ENCODE measurements at places on chromosomes 16 and 17.

- DNase-seq, result peak; percentile 44
These were observed 34.4 kb downstream of the C16orf78 start for GRCh38 chr16:49407873-49408550.

DNA sequence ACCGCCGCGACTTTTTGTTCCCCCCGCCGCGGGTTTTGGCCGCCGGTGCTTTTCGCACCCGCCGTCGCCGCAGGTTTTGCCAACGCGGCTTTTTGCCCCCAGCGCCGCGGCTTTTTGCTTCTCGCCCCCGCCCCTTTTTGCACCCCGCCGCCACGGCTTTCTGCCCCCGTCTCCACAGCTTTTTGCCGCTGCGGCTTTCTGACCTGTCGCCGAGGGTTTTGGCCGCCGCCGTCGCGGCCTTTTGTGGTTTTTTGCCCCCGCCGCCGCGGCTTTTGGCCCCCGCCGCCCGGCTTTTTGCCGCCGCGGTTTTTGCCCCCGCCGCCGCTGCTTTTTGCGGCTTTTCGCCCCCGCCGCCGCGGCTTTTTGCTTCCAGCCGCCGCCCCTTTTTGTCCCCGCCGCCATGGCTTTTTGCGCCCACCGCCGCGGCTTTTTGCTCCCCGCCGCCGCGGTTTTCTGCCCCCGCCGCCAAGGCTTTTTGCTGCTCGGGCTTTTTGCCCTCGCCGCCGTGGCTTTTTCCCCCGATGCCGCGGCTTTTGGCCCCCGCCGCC, 151.1 kb downstream of the KCNJ18 start:
- no peak for DNase-seq

DNA sequence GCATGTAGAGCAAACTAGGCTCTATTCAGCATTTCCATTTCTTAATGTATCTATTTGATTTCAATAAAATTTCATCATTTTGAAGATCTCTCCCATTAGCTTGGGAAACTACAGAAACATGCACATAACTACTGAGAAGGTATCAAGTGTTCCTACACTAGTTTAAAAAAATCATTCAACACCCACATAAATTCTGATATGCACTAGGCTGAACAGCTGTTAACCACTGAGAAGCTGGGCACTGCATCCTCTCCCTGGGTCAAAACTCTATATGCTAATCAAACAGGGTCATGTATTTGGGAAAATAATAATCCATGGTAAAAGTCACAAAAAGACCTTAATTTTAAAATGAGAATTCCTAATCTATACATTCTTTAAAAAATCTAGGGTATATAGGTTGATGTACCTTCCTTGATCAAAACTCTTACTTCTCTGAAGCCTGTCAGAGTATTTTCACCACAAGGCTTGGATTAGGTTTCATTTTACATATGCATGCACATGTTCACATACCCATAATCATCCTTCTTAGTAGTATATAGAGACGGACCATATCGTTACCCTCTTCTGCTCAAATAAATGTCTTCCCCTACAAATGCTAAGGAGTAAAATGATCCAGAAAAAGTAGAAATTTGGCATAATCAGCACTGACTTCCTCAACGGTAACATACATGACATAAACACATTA, 57.2 kb downstream of the KANSL1 start:
- no peak for DNase-seq

DNA sequence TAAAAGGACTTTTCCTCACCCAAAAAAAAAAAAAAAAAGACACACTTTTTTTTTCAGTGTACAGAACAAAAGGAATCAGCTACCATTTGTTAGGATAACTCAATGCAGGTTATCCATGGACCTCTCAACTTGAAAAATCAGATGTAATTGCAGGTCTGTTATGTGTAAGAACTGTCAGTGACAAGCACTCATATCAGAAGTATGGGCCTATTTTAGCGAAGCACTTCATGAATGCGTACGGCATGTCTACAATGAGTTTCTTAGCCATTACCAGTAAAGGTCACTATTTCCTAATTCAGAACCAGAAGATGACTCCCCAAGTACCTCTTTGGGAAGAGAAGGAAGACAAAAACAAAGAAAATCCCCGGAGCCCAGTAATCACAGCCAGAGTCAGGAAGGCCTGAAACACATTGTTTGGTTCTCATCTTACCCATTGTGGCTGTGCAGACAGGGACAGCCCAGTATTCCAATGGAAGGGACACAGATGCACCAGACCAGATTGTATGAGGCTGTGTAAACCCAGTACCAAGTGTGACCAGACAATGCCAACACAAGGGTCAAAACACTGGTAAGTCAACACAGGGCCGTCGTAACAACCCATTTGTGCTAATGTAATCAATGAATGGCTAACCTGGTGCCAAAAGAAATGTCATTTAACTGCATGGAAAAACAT, 188.0 kb downstream of the PMP22 start:
- no peak for DNase-seq

DNA sequence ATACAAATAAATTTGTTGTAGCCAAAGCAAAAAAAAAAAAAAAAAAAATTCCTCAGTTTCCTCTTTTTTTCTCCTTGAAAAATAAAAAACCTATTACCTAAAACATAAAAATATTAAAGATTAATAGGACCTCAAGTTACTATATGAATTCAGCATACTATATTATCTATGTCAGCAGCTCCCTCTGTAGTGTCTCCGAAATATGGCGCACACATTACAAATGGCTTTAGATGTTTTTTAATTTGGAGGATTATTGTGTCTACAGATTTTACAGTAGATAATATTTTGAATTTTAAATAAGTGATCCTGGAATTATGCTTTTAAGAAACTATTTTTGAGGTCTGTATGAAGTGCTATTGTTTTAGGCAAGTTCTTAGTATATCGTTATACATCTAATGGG, 94.4 kb downstream of the NLK start:
- DNase-seq, result no peak

DNA sequence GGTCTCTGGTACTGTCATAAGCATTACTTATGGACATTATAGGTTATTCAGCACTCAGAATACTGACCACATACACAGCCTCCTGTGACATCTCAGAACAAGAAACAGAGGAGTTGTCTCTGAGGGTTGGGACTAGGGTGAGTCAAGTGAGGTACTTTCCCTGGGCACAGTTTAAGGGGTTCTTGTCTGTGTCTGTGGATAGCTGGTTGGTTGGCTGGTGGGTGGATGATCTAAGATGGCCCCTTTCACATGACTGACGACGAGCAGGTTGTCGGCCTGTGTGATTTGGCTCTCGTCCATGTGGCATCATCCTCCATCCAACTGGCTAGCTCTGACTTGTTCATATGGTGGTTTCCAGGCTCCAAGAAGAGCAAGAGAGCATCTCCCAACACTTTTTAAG, 163.9 kb downstream of the PRKCB start:
- DNase-seq, result peak; percentile 25

- no peak for DNase-seq
These were observed 23.6 kb downstream of the ALDH3A2 start for GRCh38 chr17:19672009-19672750.

DNA sequence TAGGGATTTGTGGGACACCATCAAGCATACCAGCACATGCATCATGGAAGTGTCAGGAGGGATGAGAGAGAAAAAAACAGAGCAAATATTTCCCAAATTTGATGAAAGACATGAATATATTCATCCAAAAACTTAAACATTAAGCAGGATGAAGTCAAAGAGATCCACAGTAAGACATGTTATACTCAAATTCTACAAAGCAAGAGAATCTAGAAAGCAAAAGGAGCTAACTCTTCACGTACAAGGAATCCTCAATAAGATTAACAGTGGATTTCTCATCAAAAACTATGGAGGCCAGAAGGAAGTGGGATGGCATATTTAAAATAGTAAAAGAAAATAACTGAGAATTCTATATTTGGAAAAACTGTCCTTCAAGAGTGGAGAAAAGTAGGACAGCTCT, 374.8 kb downstream of the ZFHX3 start:
- DNase-seq, result no peak

DNA sequence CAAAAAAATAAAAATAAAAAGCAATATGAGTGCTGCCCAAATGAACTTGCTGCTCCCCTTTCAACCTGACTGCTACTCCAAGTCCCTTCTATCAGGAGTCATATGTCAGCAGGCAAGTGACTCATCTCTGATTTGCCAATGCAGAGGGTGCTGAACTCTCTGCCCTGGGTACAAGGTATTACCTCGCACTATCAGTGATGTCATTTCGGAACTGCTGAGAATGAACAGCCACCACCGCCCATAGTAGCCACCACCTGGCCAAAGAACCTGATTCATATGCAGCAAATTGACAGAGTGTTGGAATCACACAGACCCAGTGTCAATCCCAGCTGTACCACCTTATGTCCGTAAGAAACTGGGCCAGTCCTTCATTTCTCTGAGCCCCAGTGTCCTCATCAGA, 31.2 kb downstream of the LYRM9 start:
- no peak for DNase-seq

DNA sequence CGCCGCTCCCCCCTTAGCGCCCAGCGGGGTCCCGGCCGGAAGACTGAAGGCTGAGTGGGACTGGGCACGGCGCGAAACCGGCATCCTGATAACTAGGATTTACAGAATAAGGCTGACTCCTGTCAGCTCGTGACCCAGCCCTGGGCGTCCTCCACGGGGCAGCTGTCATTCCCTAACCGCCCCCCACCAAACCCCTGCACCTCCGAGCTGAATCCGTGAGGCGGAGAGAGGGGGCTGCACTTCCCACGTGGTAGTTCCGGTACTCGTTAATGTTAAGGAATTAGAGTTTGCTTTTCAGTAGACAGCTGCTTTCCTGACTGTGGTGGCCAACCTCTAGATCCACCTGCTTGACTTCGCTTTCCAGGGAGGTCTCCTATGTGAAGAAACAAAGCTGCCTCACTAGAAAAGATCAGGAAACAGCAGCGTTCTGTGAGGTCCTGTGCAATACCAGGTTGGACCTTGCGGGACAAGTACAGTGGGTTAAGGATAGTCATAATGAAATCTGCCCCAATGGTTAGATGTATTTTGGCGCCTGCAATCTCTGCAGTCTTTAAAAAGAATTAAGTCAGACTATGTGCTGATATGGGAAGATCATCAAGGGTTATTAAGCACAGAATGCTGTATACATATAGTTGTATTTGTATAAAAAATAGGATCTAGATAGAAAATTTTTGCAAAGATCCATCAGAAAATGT, 1.1 kb upstream of the WBP2 start:
- DNase-seq, result no peak

DNA sequence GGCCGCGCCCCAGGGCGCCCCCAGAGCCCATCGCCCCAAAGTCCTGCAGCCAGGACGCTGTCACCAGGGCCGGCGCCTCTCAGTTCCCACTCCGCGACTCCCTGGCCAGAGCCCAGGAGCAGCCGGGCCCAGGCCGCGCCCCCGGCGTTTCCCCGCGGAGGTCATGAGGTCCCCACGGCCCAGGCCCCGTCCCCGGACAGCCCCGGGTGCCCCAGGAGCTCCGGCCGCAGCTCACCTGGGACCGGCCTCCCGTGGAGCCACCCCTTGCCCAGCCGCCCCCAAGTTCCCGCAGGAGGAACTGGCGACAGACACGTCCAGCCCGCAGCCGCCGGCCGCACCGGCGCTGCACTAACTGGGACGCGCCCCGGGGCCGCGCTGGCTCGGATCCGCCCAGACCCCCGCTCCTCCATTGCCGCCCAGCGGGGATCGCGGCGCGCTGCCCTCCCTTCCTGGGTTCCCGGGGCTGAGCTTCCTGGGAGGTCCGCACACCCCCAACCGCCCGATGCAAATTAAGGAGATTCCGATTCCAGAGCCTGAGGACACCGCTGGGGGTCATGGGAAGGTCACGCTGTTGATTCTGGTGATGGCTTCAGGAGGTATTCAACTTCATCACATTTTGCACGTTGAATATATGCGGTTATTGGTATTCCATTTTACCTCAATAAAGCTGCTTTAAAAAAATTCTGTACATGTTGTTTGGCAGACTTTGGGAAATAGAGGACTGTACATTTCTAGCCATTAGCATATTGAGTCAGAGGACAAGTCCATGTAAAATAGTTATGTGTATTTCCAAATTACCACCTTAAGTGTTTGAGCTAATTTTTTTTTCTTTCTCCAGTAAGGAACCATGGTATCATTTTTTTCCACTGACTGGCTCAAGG, 9.9 kb downstream of the AHSP start:
- no peak for DNase-seq

- DNase-seq, result no peak
These were observed 26.3 kb downstream of the SMTNL2 start for GRCh38 chr17:4610656-4611055.

GRCh38 chr17:80879723-80880647, 111.7 kb upstream of the CHMP6 start:
- DNase-seq, result no peak

DNA sequence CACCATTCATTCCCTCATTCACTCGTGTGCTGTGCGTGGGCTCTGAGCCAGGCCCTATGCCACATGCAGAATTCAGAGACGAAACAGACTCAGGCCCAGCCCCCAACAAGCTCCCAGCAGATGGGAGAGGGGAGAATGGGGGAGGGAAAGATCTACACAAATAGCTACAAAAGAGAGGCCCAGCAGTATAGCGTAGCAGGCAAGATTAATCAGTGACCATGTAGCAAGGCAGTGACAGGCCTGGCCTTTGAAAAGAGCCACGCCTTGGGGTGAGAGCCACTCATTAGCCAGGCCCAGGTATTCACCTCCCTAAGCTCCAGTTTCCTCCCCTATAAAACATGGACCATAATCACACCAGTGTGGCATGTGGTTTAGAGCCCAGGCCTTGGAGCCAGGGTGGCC, 16.4 kb upstream of the KRT19 start:
- DNase-seq, result no peak

GRCh38 chr16:61045931-61046330, 990.3 kb downstream of the CDH8 start:
- no peak for DNase-seq

DNA sequence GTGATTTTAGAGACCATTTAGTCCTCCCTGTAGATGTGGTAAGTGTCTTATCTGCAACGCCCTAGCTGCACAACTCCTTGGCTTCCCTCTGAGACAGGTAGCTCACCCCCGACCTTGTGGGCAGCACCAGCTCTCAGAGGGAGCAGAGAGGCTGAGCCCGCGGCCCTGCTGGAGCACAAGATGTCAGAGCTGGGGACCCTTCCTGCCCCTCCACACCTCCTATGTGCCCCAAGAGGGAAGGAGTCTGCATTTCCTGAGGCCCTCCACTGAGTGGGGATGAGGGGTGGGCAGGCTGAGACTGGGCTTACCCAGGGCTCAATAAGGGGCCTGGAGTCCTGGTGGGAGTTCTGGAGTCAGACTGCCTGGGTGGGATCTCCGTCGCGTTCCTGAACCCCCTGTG, 12.2 kb upstream of the ADGRG1 start:
- no peak for DNase-seq

- DNase-seq, result no peak
These were observed 80.0 kb downstream of the KCNJ18 start for GRCh38 chr17:21772321-21772720.

- DNase-seq, result no peak
These were observed 108.2 kb downstream of the N4BP1 start for GRCh38 chr16:48501516-48502377.

GRCh38 chr16:79156761-79157160, 443.8 kb downstream of the MAF start:
- DNase-seq, result no peak

- DNase-seq, result no peak
These were observed 718 bp downstream of the NDUFAB1 start for GRCh38 chr16:23595246-23595950.

DNA sequence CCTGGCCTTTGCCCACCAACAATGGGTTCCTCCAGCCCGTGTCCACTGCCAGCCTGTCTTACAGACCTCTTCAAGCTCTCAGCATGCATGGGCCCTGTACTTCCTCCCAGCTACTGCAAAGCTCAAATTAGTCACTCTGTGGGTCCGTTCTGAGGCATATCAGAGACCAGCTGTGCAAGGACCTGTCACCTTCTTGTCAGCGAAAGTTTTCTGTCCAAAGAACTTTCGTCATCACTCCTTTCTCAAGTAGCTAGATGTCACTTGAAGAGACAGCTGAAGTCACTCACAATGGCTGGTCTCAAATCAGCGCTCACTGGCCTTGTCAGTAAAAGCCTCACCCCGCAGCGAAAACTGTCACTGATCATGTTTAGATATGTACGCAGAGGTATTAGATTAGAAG, 91.4 kb upstream of the DYNLRB2 start:
- DNase-seq, result no peak
